ENCODE measurements at places on chromosomes 12 and 14.
A peak's percentile ranks its signal among the peaks of the same experiment; 100 is the strongest.

- H3K4me3 ChIP-seq, result no peak overlapping the region
- no peak for DNase-seq
- no peaks in the 10 kb centered on the region for H3K27me3 ChIP-seq
- H3K4me1 ChIP-seq, result no peaks in the 10 kb centered on the region
- H3K27ac ChIP-seq, result no peak overlapping the region
Observed at GRCh38 chr14:100051543-100051942, 13.7 kb upstream of the EVL start.

DNA sequence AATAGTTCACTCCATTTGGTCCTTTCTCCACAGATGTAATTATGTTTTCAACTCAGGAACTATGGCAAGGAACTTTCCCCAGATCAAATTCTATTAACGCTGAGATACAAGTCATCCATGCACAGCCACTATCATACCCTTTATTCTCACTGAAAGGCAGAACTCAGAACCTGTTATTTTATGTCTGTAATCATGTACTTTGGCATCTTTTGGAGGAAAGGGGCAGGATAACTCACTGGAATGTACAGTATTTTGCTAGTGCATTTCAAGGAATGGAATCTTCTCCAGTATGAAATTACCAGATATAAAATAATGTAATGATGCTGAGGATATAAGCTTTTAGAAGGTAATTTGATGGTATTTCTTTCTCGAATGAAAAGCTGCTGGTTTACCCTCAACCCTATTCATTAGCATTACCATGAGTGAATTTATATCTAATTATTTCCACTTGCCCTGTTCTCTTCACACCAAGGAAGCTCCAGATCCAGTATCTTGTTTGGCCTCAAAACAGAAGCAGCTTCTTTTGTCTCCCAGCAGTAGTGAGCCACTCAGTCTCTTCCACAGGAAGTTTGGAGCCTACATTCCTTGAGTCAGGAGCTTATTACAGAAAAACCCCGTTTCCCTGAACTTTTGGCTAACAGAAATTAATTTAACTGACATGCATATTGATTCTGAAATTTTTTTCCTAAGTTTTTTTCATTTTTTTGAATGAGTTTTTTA lies 10.0 kb upstream of the AMHR2 start:
- H3K27ac ChIP-seq, result no peak overlapping the region
- no peaks in the 10 kb centered on the region for H3K4me1 ChIP-seq
- DNase-seq, result peak; percentile 12
- peaks cover 39% of the 10 kb centered on the region for H3K36me3 ChIP-seq

- H3K36me3 ChIP-seq, result no peaks in the 10 kb centered on the region
- no peak overlapping the region for H3K4me3 ChIP-seq
- no peaks in the 10 kb centered on the region for H3K4me1 ChIP-seq
- no peak for DNase-seq
Observed at GRCh38 chr14:65574611-65575010, 162.1 kb downstream of the FUT8 start.

DNA sequence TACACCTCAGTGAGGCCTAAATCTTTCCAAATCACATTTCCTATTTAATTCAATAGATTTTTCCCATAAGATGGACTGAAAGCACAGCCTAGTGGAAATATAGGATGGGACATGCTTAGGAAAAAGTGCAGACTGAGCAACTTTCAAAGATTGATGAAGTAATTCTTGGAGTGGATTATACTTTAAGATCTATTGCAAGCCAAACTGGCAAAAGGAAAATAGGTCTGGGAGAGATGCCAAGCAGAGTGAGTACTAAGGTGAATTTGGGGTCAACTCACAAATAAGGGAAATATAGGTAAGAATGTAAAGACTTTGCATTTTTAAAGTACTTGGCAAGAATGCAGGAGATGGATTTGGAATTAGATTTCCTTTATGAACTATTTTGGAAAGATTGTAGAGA lies 170.2 kb upstream of the FOXG1 start:
- no peak for DNase-seq
- H3K4me3 ChIP-seq, result no peak overlapping the region
- H3K27me3 ChIP-seq, result no peaks in the 10 kb centered on the region
- H3K27ac ChIP-seq, result no peak overlapping the region
- H3K36me3 ChIP-seq, result no peaks in the 10 kb centered on the region
- no peaks in the 10 kb centered on the region for H3K4me1 ChIP-seq

- no peak overlapping the region for H3K4me3 ChIP-seq
- no peaks in the 10 kb centered on the region for H3K27me3 ChIP-seq
- DNase-seq, result no peak
- no peak overlapping the region for H3K27ac ChIP-seq
- H3K4me1 ChIP-seq, result no peaks in the 10 kb centered on the region
- peaks cover 5% of the 10 kb centered on the region for H3K36me3 ChIP-seq
Observed at GRCh38 chr12:62799126-62799736, 135.7 kb downstream of the PPM1H start.

- no peak overlapping the region for H3K27ac ChIP-seq
- DNase-seq, result no peak
- no peak overlapping the region for H3K4me3 ChIP-seq
- peaks cover 6% of the 10 kb centered on the region for H3K4me1 ChIP-seq
Observed at GRCh38 chr12:116813271-116814041, 67.8 kb downstream of the HRK start.
